ENCODE measurements at places on chromosomes 4 and X.

GRCh38 chrX:131816551-131817136 is 206.5 kb upstream of the STK26 start:
- no peak for DNase-seq

- DNase-seq: no peak
Observed at GRCh38 chr4:176262243-176262642, 6.8 kb downstream of the ASB5 start.

DNA sequence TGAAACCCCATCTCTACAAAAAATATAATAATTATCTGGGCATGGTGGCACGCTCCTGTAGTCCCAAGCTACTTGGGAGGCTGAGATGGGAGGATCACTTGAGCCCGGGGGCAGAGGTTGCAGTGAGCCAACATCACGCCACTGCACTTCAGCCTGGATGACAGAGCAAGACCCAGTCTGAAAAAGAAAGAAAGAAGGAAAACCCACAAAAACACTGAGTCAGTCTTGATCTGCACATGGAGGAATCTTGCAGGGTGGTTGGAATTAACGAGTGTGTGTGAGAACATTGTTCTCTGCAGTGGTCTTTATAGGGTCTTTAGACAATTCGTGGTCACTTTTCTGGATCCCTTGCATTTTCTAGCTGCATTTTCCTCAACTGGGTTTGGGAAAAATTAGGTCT is 23.2 kb downstream of the ADD1 start:
- DNase-seq: no peak

DNA sequence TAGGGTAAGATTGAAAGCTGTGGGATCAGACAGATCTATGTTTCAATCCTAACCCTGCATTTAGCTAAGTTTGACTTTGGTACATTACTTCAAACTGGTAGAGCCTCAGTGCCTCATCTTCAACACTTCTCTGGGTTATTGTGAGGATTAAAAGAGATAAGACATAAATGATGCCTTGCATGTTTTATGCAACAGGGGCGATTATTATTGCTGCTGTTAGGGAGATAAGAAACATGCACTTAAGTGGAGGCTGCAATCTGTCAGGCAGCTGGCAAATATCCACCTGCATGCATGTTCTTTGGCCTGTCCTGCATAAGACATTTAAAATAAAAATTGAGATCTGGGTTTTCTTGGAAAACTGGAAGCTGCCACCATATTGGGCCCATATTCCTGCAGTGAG is 24.6 kb downstream of the UNC5C start:
- no peak for DNase-seq

DNA sequence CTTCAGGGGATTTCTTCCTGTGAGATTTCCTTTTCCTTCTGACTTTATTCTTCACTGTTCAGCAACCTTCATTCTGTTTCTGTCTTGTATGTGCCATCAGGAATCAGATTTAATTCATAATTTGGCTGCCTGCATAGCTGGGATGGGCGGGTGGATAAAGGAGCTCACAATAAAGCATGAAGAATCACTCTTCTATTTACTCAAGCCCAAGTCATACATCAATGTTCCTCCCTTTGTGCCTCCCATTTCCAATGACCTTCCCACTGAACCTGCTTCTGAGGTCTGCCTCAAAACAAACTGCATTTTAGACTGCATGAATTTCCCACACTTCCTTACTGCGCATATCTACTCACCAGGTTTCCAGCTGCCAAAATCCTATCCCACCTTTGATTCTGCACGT is 14.0 kb downstream of the PDGFC start:
- no peak for DNase-seq

- DNase-seq: no peak
Observed at GRCh38 chr4:98659741-98660462, 1.5 kb upstream of the TSPAN5 start.

- no peak for DNase-seq
Observed at GRCh38 chr4:41009411-41009810, 204.9 kb downstream of the APBB2 start.

GRCh38 chr4:185383451-185383850 is 12.3 kb downstream of the LRP2BP start:
- DNase-seq: no peak

DNA sequence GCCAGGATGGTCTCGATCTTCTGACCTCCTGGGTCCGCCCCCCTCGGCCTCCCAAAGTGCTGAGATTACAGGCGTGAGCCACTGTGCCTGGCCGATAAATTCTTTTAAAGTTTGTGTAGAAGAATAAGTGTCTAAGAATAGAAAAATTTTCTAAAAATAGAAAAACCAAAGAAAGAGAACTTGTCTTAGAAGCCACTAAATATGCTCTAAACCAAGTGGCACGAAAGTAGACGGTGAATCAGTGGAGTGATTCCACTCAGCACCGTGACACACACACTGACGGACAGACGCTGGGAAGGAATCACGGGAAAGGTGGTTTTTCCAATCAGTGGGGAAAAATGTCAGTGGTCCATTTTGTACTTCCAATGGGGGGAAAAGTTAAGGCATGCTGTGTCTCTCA is 72.7 kb upstream of the PSAPL1 start:
- no peak for DNase-seq

- no peak for DNase-seq
Observed at GRCh38 chrX:41026702-41027078, 58.6 kb upstream of the USP9X start.

GRCh38 chr4:74446193-74446868 is 1.4 kb downstream of the AREG start:
- no peak for DNase-seq

Data from HFF-Myc (cell line).